Dermis microvascular lymphatic vessel endothelial cell (primary cell): ENCODE measurements at places on chromosomes 7 and 10.

- DNase-seq, result no peak
Observed at GRCh38 chr10:11713186-11713743, 28.9 kb upstream of the ECHDC3 start.

- DNase-seq, result no peak
Observed at GRCh38 chr7:99478464-99479440, 6.1 kb downstream of the ZNF789 start.

DNA sequence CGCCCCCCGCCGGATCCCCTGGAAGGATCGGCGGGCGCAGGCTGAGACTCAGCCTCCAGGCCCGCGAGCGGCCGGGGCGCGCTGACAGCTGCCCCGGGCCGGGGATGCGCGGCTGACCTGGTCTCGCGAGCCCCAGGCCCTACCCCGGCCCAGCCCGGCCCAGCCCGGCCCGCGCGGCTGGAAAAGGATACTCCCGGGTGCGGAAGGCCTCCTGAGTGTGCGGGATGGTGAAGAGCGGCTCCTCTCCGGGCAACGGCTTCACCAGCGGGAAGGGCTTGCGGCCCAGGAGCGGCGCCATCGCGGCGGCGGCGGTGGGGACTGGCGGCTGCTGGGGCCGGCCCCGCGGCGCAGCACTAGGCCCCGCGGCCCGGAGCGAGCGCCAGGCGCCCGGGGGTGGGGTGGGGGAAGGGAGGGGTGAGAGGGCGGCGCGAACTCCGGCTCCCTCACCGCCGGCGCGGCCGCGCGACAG is 423 bp downstream of the BAZ1B start:
- no peak for DNase-seq

DNA sequence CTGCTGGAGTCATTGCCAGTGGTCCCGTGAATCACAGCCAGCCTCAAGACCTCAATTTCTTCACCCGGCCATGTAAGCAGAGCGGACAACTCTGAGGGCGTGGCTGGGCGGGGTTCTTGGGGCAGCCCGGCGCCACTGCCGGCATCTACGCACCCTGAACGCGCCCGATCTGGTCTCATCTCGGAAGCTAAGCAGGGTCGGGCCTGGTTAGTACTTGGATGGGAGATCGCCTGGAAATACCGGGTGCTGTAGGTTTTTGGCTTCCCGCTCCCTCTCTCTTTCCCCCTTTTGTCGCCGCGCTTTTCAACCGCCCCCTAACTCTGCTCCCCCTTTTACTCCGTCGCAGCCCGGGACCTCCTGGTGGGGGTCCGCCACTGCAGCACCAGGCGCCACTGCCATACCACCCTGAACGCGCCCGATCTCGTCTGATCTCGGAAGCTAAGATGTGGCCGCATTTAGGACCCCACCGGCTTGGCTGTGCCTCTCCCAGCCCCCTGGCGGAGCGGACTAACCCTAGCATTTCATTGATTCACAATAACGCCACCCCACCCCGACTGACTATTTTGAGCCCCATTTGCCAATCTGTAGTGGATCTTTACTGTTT is 25.3 kb downstream of the GARIN1A start:
- DNase-seq, result peak; percentile 26

GRCh38 chr7:4861227-4861626 is 603 bp downstream of the PAPOLB start:
- DNase-seq, result no peak

GRCh38 chr7:27491534-27491933 is 171.1 kb downstream of the HIBADH start:
- no peak for DNase-seq

DNA sequence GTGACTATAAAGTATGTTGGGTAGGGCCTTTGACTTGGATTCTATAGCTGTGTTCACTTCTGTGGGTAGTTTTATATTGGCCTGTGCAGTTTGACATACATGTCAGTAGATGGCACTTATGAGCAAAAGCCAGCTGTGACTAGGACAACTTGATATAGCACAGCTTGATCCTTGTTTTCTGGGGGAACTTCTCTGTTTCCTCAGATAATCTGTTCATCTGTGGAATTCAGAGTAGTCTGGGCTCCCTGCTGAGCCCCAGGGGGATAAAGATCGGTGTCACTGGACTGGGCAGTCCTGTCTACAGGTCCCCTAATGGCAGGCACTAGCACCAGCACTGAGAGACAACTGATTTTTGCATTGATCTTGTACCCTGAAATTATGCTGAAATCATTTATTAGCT is 25.4 kb downstream of the CYP2C9 start:
- DNase-seq, result peak; percentile 5

DNA sequence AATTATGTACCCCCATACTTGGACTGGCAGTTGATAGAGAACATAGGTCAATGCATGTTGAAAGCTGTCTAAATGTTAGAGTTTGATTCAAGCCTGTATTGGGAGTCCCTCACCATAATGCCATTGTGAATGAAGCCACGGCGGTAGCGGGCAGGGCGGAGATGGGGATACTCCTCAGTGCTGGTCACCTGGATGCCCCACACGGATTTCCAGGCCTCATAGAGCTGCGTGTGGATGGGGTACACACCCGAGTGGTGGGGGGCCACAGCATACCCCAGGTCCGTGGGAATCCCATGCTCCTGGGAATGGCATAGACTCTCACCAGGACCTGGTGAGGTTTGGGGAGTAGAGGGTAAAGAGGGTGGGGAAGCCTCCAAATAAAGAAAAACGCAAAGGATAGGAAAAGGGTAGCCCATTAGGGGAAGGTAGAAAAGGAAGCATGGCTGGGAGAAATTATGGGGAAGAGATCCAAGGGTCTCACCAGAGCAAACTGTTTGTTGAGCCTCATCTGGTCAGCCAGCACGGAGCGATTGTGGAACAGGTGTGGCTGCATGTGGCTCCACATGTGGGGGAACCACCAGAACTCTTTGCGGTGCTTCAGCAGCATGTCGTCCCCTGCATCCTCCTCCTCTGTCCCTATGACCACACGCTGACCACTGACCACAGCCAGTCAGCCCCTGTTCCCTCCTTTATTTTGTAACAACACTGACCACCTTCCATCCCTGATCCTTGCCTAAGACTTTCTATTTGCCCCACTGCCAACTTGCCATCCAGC is 5.0 kb downstream of the NDST2 start:
- no peak for DNase-seq
